ENCODE measurements at places on chromosomes 6 and 20.

- DNase-seq: no peak
Observed at GRCh38 chr6:55941702-55942101, 66.3 kb upstream of the BMP5 start.

DNA sequence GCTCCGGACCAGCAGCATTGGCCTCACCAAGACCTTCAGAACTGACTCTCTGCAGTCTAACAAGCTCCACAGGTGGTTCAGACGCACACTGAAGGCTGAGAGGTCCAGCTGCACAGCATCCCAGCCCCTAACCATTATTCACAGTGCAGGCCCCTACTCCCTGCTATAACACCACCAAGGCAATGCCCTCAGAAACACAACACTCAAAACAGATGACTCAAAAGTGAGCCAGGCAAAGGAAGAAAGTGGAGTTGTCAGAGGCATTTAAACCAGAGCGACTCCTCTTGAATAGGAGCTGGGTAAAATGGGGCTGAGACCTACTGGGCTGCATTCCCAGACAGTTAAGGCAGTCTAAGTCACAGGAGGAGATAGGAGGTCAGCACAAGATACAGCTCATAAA lies 20.5 kb upstream of the MC3R start:
- DNase-seq: no peak

DNA sequence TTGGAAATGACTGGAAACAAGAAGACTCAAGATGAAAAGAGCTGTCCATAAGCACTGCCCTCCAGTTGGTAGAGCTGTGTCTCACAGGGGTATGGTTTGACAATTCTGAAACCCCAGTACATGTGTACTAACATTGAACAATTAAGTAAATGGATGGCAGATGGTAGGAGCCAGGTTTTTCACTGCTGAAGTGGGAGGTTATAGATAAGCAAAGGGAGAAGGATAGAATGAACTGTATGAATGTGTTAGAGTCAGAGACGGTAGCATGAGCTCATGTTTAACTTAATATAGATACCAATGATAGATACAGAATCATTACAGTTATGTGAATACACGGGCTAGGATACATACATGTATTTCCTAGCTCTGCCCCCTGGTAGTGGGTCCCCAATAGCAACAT lies 95.0 kb upstream of the SIRPA start:
- DNase-seq: no peak

- no peak for DNase-seq
Observed at GRCh38 chr6:15308435-15309213, 62.8 kb downstream of the JARID2 start.

- no peak for DNase-seq
Observed at GRCh38 chr6:84249724-84250123, 22.3 kb upstream of the CEP162 start.
